Activated CD4-positive, alpha-beta T cell treated with anti-CD3 and anti-CD28 coated beads, Interleukin-2, amount 10 ng/mL, durations not matched to agents 7 days and 5 days (primary cell): ENCODE measurements at places on chromosomes 4 and X.

DNA sequence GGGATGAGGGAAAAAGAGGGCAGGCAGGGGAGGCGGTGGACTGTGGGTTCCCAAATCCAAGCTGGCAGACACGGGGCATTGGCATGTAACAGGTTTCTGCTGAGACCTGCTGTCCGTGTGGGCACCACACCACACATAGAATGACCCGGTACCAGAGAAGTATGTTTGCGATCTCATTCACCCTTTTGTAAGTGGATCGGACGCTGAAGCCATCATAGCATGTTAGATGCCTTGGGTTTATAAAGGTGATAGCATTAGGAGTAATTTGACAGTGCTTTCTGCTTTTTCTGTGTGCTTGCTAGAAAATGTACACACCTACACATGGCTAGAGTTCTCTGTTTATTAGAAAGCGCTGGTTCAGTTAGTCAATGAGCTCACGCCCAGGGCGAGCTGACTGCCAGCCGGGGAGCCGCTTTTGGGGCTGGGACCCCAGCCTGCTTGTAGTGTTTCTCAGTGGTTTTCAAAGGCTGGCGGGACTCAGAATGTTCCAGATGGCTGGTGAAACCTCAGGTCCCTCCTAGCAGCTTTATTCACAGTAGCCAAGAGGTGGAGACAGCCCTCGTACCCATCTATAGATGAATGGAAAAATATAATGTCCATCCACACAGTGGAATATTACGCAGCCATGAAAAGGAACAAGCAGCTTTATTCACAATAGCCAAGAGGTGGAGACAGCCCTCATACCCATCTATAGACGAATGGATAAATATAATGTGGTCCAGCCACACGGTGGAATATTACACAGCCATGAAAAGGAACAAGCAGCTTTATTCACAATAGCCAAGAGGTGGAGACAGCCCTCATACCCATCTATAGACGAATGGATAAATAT lies 579 bp downstream of the IL3RA start:
- no peak for DNase-seq

DNA sequence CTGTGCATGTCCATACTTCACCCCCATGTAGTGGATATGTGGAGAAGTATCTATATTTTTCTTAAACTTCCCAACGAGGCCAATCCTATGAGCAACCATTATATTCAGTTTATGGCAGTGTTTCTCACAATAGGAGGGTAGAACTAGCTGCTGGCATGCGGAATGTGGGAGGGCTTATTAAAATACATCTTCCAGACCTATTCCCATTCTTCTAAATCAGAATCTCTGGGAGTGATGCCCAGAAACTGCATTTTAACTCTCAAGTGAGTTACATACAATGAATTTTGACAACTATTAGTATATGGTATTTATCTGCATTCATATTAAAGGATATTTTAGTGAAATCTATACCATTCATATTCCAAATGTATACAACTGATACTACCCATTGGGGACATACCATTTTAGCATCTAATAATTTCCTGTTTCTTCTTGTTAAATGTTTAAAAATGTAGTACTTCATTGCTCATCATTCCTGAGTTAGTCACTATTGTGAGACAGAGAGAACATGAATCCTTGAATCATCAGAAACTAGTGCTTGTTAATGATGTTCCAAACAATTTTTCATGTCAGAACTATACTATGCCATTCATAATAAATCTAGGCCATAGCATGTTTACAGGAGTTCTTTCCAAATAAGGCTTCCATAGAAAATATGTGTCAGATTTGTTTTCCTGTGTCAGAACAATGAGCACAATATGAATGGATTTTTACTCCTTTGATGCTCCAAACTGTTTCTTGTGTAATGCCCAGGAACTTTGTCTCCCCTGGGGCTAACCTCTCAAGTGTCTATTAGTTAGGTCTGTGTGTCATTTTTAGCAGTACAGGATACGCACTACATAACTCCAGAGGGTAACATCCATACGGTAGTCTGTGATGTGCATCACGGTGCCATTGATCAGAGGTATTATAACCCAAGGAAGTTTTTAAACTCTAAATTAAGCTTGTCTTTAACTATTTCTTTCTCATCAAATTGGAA lies 198.8 kb upstream of the BMP3 start:
- DNase-seq = no peak

- DNase-seq = no peak
Measured at GRCh38 chrX:83326539-83326938, 181.6 kb upstream of the POU3F4 start.

DNA sequence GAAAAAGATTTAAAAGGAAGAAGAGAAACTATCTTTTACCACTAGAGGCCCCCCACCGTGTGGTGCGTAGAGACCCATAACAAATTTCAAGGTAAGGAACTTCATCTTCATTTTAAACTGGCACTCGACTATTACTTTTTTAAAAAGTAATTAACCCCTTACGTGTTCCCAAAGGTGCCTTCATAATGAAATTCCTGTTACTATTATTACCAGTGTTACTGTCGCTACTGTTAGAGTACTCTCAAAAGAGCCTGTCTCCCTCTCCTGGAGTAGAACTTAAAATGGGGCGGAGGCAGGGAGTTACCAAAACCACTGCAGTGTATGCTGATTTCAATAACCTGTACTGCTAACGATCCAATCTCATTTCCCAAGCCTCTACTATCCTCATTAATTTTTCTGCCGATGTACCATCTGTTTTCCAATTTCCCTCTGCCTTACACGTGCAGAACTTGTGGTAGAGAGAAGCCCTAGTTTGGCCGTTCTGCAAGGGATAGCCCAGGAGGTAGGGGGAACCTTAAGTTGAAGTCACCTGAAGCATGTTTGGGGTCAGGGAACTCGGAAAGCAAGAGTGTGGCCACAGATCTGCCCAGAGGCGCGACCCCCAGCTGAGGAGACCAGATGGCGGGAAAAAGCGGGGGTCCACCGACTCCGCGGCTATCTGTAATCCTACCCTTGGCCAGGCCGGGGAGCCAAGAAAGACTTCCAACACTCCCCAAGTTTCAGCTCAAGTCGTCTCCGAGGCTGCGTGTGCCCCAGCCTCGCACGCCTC lies 720 bp upstream of the STK26 start:
- DNase-seq = peak; percentile 24

GRCh38 chr4:184400891-184401290 lies 73.5 kb downstream of the IRF2 start:
- DNase-seq = no peak

DNA sequence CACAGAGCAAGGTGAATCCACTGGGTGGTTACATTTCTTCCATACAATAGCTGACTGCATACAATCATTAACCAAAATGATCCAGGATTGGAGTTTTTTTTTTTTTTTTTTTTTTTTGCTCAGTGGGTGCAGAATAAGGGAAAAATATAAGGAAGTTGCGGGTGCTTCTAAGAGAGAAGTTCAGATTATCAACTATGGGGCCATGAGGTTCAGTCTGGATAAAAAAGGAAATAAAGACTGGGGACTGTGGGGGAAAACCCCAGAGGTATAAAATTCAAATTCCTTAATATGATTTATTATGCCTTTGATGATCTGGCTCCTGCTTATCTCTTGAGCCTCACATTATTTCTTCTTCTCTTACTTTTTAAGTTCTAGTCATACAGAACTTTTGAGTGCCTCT lies 5.9 kb upstream of the EIF1AX start:
- no peak for DNase-seq

- peak; percentile 38 for DNase-seq
Measured at GRCh38 chrX:119008110-119008744, 33.8 kb downstream of the LONRF3 start.

DNA sequence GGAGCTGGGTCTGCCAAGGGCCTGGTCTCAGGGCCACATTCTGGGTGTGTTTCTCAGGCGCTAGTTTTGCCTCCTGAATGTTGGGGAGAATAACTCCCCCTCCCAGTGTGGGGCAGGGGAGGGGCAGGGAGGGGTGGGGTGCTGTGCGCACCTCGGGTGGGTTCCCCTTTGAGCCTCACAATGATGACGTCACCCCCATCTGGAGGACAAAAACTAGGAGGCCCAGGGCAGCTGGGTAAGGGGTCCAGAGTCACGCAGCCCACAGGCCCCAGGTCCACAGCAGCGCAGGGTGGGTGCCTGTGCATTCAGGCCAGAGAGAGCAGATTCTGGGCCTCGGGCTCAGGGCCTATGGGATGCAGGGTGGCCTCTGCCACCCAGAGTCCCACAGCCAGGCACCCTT lies 23.7 kb upstream of the HMX1 start:
- DNase-seq = no peak

DNA sequence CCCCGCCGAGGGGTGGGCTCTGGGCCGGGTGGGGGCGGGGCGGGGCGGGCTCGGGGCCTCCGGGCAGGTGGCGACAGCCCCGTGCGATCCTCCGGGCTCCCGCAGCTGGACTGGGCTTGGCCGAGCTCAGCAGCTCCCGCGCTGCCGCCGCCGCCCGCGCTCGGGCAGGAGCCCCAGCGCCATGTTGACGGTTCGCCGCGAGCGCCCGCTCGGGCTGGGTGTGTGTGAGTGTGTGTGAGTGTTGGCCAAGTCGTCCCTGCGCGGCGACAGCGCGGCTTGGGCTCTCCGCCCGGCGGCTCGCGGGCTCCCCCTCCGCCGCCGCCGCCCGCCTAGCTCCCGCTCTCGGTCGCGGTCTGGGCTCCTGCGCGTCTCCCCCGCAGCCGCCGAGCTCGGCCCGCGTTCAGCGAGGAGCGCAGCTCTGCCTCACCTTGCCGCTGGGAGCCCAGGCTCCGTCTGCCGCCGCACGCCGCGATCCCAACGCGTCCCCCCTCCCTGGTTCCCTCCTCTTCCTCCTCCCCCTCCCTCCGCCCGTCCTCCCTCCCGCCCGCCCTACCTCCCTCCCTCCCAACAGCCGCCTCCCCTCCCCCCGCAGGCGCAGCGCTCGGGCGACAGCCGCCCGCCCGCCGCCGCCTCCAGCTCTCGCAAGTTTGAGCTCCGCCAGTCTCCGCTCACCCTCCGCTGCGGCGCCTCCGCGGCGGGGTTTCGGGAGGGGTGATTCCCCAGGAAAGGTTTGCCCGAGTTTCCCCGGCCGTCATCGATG lies at the start of gene BCOR:
BCOR (minus strand) TSS at position 455 of the 760 bp plus-strand sequence. CDS start 20,029 bp downstream, outside the sequence.
- peak; percentile 80 for DNase-seq

DNA sequence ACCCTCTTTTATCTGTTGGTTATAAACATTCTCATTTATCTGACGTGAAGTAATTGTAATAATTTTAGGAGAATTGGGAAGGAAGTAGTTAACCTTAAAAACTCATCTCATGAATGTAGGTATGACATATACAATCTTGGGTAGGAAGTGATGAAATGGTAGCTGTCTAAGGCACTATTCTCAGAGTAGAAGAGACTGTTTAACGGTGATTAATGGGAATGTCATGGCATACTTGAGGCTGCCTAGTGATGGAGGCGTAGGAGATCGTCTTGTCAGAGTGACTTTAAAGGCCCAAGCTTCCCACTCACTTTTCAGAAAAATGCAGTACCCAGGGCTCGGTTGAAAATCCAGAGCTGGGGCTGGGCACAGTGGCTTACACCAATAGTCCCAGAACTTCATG lies 19.4 kb upstream of the AGA start:
- DNase-seq = no peak

DNA sequence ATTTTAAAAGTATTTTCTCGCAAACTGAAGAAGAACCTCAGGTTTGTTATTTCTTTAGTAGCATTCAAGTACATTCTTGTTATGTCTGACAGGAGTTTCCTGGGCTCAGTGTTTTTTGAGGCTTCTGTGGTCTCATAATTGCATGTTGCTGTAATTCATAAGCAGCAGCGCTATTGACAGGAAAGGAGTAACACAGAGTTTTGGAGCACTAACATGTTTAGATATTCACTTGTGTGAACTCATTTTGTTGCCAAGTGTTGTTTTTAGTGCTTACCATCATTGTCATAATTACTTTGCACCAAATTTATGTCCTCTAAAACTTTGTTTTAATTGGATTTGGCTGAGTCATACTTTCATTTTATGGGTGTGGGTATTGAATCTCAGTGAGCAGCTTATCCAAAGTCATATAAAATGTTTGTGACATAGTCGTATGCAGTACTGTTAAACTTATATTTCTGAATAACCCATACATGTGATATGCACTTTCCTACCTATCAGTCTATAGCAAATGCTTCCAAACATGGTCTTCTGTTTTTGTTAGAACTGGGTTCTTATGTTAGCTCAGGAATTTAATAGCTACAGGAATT lies 358.7 kb upstream of the CTSO start:
- DNase-seq = no peak

- DNase-seq = no peak
Measured at GRCh38 chr4:6616087-6616995, 24.1 kb upstream of the MRFAP1 start.

DNA sequence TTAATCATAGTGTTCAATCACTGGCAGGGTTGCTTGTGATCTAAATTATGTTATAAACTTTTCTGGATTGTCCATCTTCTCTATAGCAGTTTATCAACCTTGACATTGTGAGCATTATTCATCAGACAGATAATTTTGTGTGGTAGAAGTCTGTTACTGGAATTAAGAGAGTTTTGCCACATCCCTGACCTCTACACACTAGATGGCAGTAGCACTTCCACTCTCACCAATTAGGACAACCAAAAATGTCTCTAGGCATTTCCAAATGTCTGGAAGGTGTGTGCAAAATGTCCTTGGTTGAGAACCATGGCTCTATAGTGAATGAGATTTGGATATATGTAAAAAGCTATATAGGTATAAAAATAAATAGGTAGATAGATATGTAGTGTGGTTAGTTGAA lies 324.1 kb upstream of the FAM47C start:
- no peak for DNase-seq

- no peak for DNase-seq
Measured at GRCh38 chr4:8087921-8088495, 70.6 kb downstream of the ABLIM2 start.

DNA sequence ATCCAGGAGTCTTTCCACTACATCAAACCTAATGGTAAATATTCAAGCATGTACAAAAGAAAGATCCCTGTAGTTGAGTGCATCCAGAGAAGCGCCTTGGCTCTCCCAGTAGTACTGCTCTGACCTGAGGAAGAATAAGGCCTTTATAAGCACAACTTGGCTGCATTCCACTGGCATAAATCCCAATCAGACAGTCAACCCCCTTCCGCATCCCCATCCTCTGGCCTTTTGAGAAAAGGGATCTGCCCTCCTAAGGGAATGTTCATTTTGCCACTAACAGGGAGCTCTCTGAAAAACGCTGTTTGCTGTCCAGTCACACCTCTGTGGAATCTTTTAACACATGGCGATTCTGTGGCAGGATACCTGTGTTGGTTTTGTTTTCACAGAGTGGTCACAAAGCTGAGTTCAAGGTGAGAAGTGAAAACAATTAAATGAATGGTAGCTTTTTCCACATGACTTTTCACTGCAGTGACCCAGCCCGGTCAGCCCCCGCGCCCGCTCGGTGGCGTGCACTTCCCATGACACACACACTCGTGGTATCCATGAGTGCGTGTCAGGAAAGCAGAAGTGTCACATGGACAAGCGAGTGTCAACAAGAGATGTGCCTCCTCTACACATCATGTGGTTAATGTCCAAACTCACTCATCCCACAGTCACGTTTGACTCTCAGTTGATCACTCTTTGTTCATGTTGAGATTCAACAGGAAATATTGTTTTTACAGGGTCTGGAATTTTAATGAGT lies 112.2 kb upstream of the ENPP6 start:
- no peak for DNase-seq

GRCh38 chr4:76105652-76106051 lies 31.1 kb downstream of the ART3 start:
- no peak for DNase-seq

- DNase-seq = no peak
Measured at GRCh38 chrX:124646403-124646802, 300.0 kb downstream of the SH2D1A start.

- peak; percentile 69 for DNase-seq
Measured at GRCh38 chrX:38805432-38806389, 4.5 kb downstream of the MID1IP1 start.
